Mucosa of gallbladder (tissue), 1 donor: ENCODE measurements at places on chromosomes 3 and 15. TPM values are rescaled to one million over a fixed set of nuclear protein-coding genes. Genes with fewer than 3 reads are reported as not detected.

DNA sequence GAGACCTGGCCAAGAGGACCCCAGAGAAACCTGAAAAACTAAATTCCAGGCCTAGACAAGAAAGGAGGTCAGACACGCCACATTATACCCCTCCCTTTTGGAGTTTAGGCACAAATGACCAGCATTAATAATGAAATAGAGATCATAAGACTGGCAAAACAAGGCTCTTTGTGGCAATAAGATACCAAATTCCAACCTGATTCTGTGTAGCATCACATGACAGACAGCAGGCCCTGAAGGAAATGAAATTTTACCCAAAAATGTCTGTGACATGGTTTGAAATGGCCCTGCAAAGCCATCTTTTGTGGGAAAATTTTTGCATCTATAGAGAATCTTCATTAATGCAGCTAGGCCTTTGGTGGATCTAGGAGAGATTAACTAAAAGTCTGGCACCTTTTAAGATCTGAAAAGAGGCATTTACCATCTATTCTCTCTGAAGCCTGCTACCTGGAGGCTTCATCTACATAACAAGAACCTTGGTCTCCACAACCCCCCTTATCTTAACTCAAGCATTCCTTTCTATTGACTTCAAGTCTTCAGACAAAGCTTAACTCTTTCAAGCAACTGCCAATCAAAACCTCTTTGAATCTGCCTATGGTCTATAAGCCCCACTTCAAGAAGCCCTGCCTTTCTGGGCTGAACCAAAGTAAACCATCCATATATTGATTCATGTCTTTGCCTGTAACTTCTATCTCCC is 8.0 kb downstream of the FAM174B start:
- no peak for DNase-seq

GRCh38 chr3:186432189-186432588 is 70.2 kb upstream of the DGKG start:
- no peak for DNase-seq

GRCh38 chr3:28286595-28286994 is 45.2 kb downstream of the CMC1 start:
- no peak for DNase-seq

- DNase-seq = no peak
Measured at GRCh38 chr3:152375546-152375945, 106.8 kb downstream of the MBNL1 start.

Gene KLF15
- 28.1 TPM for total RNA-seq

Gene LEO1
- total RNA-seq = 18.0 TPM

Gene NBEAL2
- total RNA-seq = 150 TPM

DNA sequence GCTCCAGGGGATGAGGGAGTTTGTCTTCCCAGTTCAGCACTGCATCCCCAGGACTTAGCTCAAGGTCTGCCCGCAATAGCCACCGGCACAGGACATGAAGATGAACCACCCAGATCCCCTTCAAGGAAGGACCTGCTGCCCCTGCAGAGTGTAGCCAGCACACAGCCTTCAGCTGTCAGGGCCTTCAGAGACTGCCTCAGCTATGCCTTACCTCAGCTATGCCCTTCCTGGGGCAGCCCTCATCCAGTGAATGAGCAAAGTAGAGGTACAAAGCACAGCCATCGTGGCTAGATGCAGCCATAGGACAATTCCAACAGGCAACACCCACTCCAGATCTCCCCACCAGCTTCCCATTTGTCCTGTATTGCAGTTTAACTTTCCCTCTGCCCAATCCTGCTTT is 291.2 kb upstream of the STT3B start:
- DNase-seq = no peak

DNA sequence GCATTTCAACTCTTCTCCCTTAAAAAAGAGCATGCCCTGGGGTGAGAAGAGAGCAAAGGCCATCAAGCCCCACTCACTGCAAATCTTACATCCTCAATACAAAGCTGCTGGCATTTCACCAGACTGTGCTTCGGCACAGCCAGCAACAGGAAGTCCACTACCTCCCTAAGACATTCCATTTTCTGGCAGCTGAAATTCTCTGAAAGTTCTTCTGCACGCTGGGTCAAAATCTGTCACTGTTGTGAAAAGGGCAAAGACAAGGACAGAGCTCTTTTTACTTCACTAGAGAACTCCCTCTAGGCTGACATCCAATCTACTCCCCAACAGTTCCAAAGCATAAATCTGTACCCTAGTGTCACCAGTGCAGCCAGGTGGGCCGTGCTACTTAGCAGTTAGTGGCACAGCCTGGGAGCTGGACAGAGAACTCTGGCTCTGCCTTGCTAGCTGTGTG is 6.3 kb downstream of the MTMR10 start:
- no peak for DNase-seq

Gene SH2D7
- total RNA-seq = 2.3 TPM

GRCh38 chr3:106533093-106533787 is 664.4 kb upstream of the CBLB start:
- DNase-seq = no peak

GRCh38 chr15:100671858-100672543 is 69.6 kb downstream of the ASB7 start:
- DNase-seq = no peak

DNA sequence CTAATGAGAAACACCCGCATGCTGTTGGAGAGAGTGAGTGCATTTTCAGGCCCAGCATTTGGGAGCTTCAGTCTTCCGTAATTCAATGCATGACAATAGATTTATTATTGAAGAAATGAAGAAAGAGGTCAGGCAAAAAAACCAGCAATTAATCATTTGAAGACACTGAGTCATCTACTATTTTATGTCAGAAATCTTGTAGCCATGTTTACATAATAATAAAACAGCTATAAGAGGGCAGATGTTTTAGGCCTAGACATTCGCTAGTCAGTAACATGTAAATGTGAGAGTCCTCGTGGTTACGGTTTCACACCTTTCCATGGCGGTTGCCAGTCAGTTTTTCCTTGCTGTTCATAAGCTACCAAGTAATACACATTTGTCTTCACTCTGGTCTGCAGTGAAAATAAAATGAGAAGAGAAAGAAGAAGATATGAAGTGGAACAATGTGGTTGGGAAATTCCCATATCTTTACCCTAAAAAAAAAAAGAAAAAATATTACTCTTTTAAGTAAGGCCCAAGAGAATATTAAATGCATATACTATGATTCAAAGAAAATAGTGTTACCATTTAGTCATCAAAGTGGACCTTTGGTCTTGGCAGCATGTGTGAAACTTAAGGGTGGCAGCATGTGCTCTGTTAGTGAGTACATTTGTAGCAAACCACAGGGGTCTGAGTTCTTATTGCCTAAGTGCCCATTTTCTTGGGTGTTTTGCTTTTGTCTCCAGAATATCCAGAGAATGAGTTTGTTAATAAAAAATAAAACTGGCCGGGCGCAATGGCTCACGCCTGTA is 140.5 kb upstream of the TBL1XR1 start:
- no peak for DNase-seq
